ENCODE measurements at places on chromosomes 4 and X. TPM values are rescaled to one million over a fixed set of nuclear protein-coding genes. Genes with fewer than 3 reads are reported as not detected.
A peak's percentile ranks its signal among the peaks of the same experiment; 100 is the strongest.

The COX7B2 gene
- not detected for total RNA-seq

The TMSB15A gene
- 0.99 TPM for total RNA-seq

The RHOXF2 gene
- not detected for total RNA-seq

The SMIM10 gene
- 9.3 TPM for total RNA-seq

The ESX1 gene
- total RNA-seq, result not detected

The SPANXN4 gene
- not detected for total RNA-seq

The IBSP gene
- total RNA-seq, result not detected

The HSFX3 gene
- not detected for total RNA-seq

The MAGEE2 gene
- total RNA-seq, result not detected

The TMEM187 gene
- 8.6 TPM for total RNA-seq

GRCh38 chr4:73707918-73708577 lies 32.3 kb upstream of the CXCL8 start:
- H3K27ac ChIP-seq, result peak overlapping the region; percentile 52
- H3K4me3 ChIP-seq, result peak overlapping the region; percentile 8
- H3K27me3 ChIP-seq, result no peaks in the 10 kb centered on the region
- DNase-seq, result peak; percentile 73
- H3K36me3 ChIP-seq, result no peaks in the 10 kb centered on the region

GRCh38 chr4:163621821-163622220 lies 127.3 kb downstream of the TMA16 start:
- H3K4me3 ChIP-seq, result no peak overlapping the region
- H3K27me3 ChIP-seq, result no peaks in the 10 kb centered on the region
- no peaks in the 10 kb centered on the region for H3K36me3 ChIP-seq
- no peak overlapping the region for H3K27ac ChIP-seq

GRCh38 chrX:80412042-80412441 lies 8.2 kb upstream of the TENT5D start:
- no peak for DNase-seq
- H3K27me3 ChIP-seq, result no peaks in the 10 kb centered on the region
- no peak overlapping the region for H3K4me3 ChIP-seq
- no peaks in the 10 kb centered on the region for H3K36me3 ChIP-seq

- H3K27ac ChIP-seq, result no peak overlapping the region
- peaks cover 15% of the 10 kb centered on the region for H3K4me1 ChIP-seq
- no peak for DNase-seq
- no peak overlapping the region for H3K4me3 ChIP-seq
Observed at GRCh38 chr4:24772061-24772705, 23.2 kb upstream of the SOD3 start.

- H3K4me1 ChIP-seq, result peaks cover 26% of the 10 kb centered on the region
- no peak overlapping the region for H3K4me3 ChIP-seq
- no peak for DNase-seq
- H3K27me3 ChIP-seq, result no peaks in the 10 kb centered on the region
Observed at GRCh38 chr4:86972997-86973396, 38.2 kb downstream of the AFF1 start.

- DNase-seq, result no peak
- H3K36me3 ChIP-seq, result no peaks in the 10 kb centered on the region
- H3K4me1 ChIP-seq, result no peaks in the 10 kb centered on the region
- no peak overlapping the region for H3K4me3 ChIP-seq
- no peak overlapping the region for H3K27ac ChIP-seq
- H3K27me3 ChIP-seq, result no peaks in the 10 kb centered on the region
Observed at GRCh38 chr4:40365766-40366165, 30.6 kb downstream of the CHRNA9 start.

DNA sequence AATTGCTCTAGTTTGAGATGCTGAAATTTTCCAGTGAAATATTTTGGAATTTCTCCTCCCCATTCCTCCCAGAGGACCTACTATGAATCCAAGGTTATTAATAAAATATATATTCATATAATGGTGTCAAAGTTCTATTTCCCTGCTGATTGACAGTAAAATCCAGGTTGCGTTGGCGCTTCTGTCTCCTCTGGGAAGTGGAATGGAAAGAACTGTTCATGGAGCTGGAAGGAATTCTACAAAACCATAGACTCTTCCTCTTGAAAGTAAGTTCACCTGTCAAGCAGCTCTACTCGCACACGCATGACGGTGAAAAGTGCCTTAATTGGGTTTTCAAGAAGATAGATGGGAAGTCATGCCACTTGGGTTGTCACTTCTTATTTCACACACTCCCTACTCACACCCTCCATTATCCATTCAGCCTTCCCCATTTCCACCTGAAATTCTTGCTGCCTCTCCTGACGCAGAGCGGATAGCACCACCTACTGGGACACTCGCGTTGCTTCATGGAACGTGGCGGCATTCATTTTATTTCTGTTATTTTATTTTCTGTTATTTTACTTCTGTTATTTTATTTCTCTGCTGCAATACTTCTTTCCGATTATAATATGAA lies 351.6 kb downstream of the NLGN4X start:
- H3K27me3 ChIP-seq, result no peaks in the 10 kb centered on the region
- no peak overlapping the region for H3K4me3 ChIP-seq
- no peaks in the 10 kb centered on the region for H3K36me3 ChIP-seq
- no peaks in the 10 kb centered on the region for H3K4me1 ChIP-seq

DNA sequence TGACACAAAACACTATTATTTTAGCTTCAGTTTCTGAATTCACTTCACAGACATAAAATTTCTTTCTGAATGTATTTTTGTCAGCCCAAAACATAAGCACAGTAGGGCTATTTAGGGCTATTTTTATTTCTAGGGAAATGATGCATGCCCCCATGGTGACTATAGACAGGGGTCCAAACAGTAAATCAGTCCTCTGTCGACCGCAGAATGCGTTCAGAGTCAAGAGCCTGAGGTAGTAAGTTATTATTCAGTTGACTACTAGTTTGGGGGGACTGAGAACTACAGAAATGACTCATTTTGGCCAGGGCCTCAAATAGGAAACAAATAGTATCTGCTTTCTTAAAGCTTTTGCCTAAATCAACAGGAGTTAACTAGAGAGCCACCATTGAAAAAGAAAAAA lies 414.4 kb downstream of the AFF2 start:
- H3K36me3 ChIP-seq, result no peaks in the 10 kb centered on the region
- H3K4me3 ChIP-seq, result no peak overlapping the region
- DNase-seq, result no peak
- no peaks in the 10 kb centered on the region for H3K4me1 ChIP-seq
- no peaks in the 10 kb centered on the region for H3K27me3 ChIP-seq

- H3K27me3 ChIP-seq, result no peaks in the 10 kb centered on the region
- no peak overlapping the region for H3K27ac ChIP-seq
- H3K36me3 ChIP-seq, result no peaks in the 10 kb centered on the region
- H3K4me3 ChIP-seq, result no peak overlapping the region
- DNase-seq, result no peak
Observed at GRCh38 chrX:154004315-154004714, 15.4 kb downstream of the IRAK1 start.

- no peaks in the 10 kb centered on the region for H3K4me1 ChIP-seq
- H3K36me3 ChIP-seq, result no peaks in the 10 kb centered on the region
- H3K27ac ChIP-seq, result no peak overlapping the region
Observed at GRCh38 chr4:177191586-177191985, 118.1 kb upstream of the NEIL3 start.

DNA sequence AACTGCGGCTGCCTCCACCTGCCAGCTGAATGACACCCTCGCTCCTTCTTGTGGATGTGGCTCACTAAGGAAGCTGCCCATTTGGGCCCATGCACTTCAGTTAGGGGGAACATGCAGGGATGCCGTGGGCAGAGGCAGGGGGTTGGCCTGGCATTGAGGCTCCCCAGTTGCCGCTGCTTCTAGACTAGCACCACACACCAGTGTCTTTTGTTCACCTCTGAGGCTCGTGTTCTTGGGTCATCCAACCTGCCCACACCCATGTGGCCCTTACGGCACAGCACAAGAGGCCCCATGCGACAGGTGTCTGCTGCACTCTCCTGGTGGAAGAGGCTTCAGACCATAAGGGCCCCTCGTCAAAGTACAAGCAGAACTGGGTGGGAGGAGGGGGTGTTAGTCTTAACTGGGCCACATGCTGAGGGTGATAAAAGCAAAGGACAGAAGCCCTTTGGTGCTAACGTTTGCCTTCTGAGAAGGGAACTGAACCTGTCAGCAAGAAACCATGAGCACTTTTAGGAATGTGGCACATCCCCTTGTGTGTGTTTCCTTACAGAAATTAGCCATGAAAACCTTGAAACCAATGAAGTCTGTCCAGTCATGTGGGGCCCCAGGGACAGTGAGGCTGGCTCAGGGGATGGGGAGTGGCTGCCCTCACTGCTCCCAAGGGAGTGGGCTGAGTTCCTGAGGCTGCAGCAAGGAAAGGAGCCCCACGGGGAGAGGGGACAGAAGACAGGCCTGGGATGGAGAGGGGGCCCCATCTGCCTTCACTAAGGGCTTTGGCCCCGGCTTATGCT lies 39.2 kb downstream of the MAP7D3 start:
- peak overlapping the region; percentile 96 for H3K27ac ChIP-seq
- H3K4me1 ChIP-seq, result peaks cover 30% of the 10 kb centered on the region
- DNase-seq, result peak; percentile 72
- H3K27me3 ChIP-seq, result no peaks in the 10 kb centered on the region
- H3K4me3 ChIP-seq, result no peak overlapping the region

DNA sequence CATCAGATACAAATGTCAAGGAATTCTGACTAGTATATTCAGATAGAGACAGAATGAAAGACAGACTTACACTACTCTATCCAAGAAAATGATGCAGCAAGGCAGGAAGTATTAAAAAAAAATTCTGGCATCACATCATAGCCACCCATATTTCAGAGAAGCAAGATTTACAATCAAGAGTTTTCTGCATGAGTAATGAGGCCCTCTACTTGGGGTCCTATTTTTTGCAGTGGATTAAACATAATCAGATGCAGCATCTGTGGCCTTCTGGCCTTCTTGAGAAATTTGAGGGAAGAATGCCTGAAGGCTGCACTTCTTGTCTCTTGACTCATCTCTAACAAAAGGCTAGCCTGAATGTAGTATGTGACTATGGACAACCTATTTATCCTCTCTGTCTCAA lies 48.2 kb upstream of the SLIT2 start:
- H3K4me3 ChIP-seq, result no peak overlapping the region
- H3K4me1 ChIP-seq, result no peaks in the 10 kb centered on the region
- H3K27me3 ChIP-seq, result no peaks in the 10 kb centered on the region
- H3K36me3 ChIP-seq, result no peaks in the 10 kb centered on the region
- no peak for DNase-seq

GRCh38 chr4:14615671-14616070 lies 386.6 kb upstream of the CPEB2 start:
- no peaks in the 10 kb centered on the region for H3K4me1 ChIP-seq
- no peak for DNase-seq
- no peaks in the 10 kb centered on the region for H3K27me3 ChIP-seq
- H3K27ac ChIP-seq, result no peak overlapping the region

DNA sequence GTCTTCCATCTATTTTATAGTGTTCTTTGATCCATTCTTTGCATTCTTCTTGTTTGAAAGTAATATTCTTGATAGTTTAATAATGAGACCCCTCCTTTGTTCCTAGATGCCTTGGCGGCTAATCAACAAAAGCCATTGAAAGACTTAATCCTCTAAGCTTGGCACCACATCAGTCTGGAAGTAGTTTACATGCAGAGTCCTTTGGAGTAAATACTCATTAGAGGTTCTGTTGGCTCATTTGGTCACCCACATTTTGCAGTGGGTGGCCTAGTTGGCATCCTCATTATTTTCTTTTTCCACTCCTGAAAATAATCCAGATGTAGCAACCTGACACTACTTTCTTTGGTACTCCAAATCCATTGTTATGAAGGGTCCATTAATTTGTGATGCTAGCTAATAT lies 64.5 kb downstream of the DKK2 start:
- no peak overlapping the region for H3K27ac ChIP-seq
- no peaks in the 10 kb centered on the region for H3K36me3 ChIP-seq
- DNase-seq, result no peak
- no peak overlapping the region for H3K4me3 ChIP-seq
- no peaks in the 10 kb centered on the region for H3K27me3 ChIP-seq

- H3K36me3 ChIP-seq, result no peaks in the 10 kb centered on the region
- H3K27me3 ChIP-seq, result no peaks in the 10 kb centered on the region
- H3K4me3 ChIP-seq, result no peak overlapping the region
- H3K27ac ChIP-seq, result no peak overlapping the region
- DNase-seq, result no peak
- no peaks in the 10 kb centered on the region for H3K4me1 ChIP-seq
Observed at GRCh38 chr4:144356941-144357381, 216.4 kb upstream of the GYPA start.

DNA sequence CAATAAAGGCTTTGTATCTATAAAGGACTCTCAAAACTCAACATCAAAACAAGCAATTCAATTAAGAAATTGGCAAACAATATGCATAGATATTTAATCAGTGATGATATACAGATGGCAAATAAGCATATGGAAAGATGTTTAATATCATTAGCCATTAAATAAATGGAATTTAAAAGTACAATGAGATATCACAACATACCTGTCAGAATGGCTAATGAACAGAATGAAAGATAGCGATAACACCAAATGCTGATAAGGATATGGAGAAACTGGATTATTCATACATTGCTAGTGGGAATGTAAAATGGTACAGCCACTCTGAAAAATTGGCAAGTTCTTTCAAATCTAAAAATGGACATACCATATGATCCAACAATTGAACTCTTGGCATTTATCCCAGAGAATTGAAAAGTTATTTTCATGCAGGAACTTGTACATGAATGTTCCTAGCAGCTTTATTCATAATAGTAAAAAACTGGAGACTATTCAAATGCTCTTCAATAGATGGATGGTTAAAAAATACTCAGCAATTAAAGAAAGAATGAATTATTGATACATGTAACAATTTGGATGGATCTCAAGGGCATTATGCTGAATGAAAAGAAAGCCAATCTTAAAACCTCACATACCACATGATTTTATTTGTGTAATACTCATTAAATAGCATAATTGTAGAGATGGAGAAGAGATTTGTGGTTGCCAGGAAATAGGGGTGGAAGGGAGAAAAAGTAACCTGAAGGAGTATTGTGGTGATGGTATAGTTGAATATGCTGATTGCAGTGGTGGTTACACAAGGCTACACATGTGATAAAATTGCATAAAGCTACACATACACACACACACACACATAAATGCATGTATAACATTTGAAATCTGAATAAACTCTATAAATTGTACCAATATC lies 45.9 kb upstream of the ALG13 start:
- H3K36me3 ChIP-seq, result no peaks in the 10 kb centered on the region
- DNase-seq, result no peak
- no peaks in the 10 kb centered on the region for H3K27me3 ChIP-seq
- H3K27ac ChIP-seq, result no peak overlapping the region

- no peaks in the 10 kb centered on the region for H3K36me3 ChIP-seq
- no peak for DNase-seq
- no peaks in the 10 kb centered on the region for H3K27me3 ChIP-seq
- no peaks in the 10 kb centered on the region for H3K4me1 ChIP-seq
- H3K4me3 ChIP-seq, result no peak overlapping the region
Observed at GRCh38 chr4:178665916-178666315, 1223.7 kb upstream of the AGA start.

GRCh38 chr4:141587897-141588296 lies 48.5 kb upstream of the IL15 start:
- DNase-seq, result no peak
- H3K4me3 ChIP-seq, result no peak overlapping the region
